Left colon (tissue), 2 donors: ENCODE measurements at places on chromosomes 2 and 18. TPM values are rescaled to one million over a fixed set of nuclear protein-coding genes. Genes with fewer than 3 reads are reported as not detected.

DNA sequence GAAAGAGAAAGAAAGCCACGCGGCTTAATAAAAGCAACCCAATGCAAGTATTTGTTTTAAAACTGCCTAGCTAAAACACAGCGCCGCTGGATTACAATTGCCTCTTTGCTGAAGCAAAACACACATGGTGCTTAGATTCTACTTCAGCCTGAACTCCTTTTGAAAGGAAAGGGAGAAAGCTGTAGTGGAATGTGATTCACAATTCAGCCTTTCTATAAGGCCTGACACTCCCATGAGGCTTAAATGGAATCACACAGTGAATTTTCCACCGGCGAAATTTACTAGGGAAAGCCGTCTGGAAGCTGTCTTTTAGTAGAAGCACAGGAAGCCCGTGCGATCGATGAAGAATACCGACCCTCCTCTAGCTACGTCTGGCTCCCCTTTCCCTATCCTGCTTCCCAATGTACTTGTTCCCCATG, 348.0 kb downstream of the DLGAP1 start:
- no peak for DNase-seq

DNA sequence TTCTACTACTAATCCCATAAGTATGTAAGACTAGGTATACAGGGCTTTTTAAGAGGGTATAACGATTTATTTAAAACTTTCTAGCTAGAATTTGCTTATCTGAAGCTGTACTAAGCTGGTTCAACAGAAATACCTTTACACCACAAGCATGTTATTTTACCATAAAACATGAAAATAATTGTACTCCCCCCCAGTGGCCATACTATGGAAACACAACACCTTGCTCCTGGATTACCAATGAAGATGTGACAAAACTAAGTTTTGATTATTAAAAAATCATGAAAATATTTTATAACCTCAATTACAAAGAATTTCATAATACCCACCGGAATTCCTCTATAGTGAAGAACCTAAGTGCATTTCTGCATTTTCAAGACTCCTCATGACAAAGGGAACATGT, 27.3 kb downstream of the LPIN2 start:
- DNase-seq = no peak

DNA sequence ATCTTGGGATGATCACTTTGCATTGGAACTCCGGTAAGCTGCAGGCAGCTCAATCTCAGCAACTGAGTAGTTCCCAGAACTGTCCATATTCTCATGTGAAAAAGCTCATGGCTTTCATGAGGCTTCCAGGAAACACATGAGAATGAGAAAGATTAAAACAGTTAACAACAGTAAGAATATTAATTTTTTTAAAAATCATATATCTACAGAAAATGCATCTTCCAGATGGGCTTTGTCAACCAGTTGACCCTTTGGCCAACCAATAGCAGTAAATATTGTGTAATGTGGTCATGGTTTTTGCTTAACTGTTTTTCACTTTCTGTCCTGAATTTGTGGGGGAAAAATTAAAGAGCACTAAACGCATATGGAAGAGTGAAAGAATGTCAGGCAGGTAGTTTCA, 131.2 kb upstream of the CCDC195 start:
- no peak for DNase-seq

DNA sequence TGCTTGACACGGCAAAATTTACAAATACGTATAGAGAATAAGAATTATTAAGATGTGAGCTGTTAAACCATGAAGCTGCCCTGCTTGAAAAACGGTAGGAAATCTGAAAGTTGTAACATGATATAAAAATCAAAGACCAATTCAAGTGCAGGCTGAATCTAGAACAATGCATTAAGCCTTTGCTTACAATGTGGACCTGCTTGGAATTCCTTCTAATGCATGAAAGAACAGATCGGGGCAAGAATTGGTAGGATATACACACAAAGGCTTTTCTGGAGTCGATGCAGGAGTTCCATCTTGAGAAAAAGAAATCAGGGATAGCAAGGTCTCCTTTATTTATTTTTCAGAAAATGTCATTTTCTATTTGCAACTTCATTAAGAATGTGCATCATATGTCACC, 136.8 kb downstream of the DLGAP1 start:
- DNase-seq = no peak

GRCh38 chr2:64295326-64296139, 151.3 kb upstream of the PELI1 start:
- DNase-seq = no peak

The LIPG gene
- total RNA-seq = 14.2 TPM

The KIAA2012 gene
- 0.11 TPM for total RNA-seq

The TMEM198 gene
- total RNA-seq = 1.6 TPM
